Natural killer cell treated with Interleukin-12 subunit alpha and Interleukin-12 subunit beta and Interleukin-15 and Interleukin-18, amount 100 ng/mL, for 72 hours (primary cell): ENCODE measurements at places on chromosomes 6 and 20. TPM values are rescaled to one million over a fixed set of nuclear protein-coding genes. Genes with fewer than 3 reads are reported as not detected.
A peak's percentile ranks its signal among the peaks of the same experiment; 100 is the strongest.

ADGRF5 gene
- not detected for total RNA-seq

KCNK16 gene
- total RNA-seq = not detected

DXO gene
- total RNA-seq = 11.4 TPM

- DNase-seq = no peak
These were observed 105.9 kb upstream of the MLN start for GRCh38 chr6:33909737-33910136.

DNA sequence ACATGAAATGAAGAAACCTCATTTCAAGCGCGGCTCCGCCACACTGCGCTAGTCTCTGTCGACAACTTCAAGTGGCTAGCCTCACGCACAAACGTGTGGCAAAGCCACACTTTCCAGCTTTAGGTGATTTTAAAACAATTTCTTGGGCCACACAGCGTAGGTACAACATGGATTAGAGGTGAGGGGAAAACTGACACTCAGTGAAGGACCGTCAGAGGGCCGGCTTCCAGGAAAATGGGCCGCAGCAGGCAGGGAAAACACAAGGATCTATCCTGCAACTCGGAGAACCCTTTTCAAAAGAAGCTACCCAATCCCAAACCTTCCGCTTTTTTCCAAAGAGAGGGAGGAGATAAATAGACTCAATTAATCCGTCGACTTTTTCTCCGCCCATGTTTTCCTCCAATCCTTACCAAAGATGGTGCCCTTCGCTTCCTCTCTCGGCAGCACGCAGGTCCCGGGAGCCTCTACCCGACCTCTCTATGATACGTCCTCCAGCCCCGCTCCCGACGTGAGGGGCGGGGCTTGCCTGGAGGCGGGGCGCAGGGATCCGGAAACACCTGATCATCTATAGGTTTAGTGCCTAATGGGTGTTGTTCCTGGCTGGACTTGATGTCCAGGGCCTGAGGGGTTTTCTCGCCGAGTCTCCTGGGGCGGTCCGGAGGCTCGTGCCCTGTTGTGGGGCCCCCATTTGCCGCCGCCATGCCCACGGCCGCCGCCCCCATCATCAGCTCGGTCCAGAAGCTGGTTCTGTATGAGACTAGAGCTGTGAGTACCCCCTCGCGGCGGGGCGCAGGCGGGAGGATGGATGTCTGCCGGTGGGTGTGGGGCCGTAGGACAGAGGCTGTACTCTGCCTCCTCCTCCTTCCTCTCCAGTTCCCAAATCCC lies at the start of the genes AK9 and FIG4:
AK9 (minus strand) TSS at position 466 of the 885 bp plus-strand sequence. CDS start 15,457 bp downstream, outside the sequence.
FIG4 (plus strand) TSS at position 560 of the 885 bp plus-strand sequence; CDS start at position 700, 140 bp downstream.
- DNase-seq = peak; percentile 92

GRCh38 chr6:111758608-111759329 lies 114.5 kb downstream of the FYN start:
- DNase-seq = peak; percentile 32

- DNase-seq = peak; percentile 32
These were observed at the start of gene PRND for GRCh38 chr20:4721719-4722118. Gene PRND, plus strand, starts transcription at chr20:4721909. Its CDS starts 2,643 bp downstream, at chr20:4724552.

- DNase-seq = no peak
These were observed 22.7 kb upstream of the MLN start for GRCh38 chr6:33826537-33826936.

- peak; percentile 84 for DNase-seq
These were observed at the start of gene NECAB3 for GRCh38 chr20:33674294-33675135. Gene NECAB3, minus strand, starts transcription at chr20:33674428. Its CDS starts 76 bp downstream, at chr20:33674352.

- no peak for DNase-seq
These were observed 24.0 kb upstream of the ARMH2 start for GRCh38 chr6:24822696-24823095.
